ENCODE measurements at places on chromosomes 3 and 15.

DNA sequence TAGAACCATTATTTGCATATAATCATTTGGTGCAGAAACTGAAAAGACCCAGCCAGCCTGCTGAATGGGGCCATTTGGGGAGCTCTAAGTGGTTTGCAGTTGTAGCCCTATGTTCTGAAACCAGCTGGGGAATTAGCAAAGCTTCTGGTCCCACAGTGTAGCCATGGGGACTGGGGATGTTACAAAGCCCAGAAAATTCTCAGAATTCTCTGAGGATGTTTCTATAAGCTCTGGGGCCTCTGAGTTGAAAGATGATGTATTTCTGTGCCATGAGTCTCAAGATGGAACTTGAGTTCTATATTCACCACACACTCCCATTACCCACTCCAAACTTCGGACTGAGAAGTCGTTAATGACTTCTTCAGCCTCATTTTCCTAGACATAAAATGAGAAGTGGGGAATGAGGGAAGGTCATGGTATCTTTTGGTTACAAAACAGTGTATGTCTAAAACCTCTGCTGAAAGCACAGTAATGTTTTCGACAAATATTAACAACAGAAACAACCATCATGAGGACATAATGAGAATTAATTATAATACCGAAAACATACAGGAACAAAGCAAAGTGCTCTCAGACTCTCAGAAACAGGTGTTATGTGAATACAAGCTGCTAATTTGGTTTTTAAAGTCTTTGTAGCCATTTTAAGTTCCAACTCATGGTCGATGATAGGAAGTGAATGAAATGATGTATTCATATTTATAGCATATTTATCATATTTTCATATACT, 89.4 kb downstream of the RFTN1 start:
- H3K27ac ChIP-seq = no peak overlapping the region
- no peak for DNase-seq
- H3K4me3 ChIP-seq = no peak overlapping the region

DNA sequence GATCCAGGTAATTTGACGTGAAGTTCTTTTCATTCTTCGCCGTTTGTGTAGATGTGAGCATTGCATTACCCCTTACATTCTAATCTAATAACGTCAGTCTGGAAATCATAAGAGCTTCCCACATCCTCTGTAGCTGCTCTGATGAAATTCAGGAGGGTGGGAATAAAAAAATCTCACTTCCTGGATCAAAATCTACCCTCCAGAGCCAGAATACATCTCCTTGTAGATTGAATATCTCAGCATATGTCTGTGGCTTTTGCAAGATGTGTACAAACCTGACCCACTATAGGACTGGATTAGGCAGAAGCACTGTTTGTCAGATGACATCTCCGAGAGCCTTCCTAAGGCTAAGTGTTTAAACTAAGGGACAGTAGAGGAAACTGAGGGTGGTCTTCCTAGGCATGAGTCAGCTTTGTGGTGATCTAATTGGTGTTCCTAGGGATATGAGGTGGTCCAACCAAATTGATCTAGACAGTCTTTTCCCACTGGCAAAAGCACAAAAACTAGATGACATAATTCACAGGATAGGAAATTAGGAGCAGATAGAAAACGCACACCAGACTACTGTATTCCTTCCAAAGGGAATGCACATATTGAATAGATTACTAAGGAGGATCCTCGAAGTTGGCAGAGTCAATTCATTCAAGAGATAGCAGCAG, 216.3 kb upstream of the LRTM1 start:
- H3K4me1 ChIP-seq = no peaks in the 10 kb centered on the region
- H3K4me3 ChIP-seq = no peak overlapping the region
- no peak overlapping the region for H3K27ac ChIP-seq
- H3K27me3 ChIP-seq = no peaks in the 10 kb centered on the region

- no peaks in the 10 kb centered on the region for H3K36me3 ChIP-seq
- H3K4me3 ChIP-seq = no peak overlapping the region
- H3K27ac ChIP-seq = no peak overlapping the region
- H3K27me3 ChIP-seq = peaks cover 9% of the 10 kb centered on the region
- H3K4me1 ChIP-seq = peaks cover 4% of the 10 kb centered on the region
- DNase-seq = no peak
Measured at GRCh38 chr15:78615151-78615589, 5.6 kb downstream of the CHRNA3 start.

DNA sequence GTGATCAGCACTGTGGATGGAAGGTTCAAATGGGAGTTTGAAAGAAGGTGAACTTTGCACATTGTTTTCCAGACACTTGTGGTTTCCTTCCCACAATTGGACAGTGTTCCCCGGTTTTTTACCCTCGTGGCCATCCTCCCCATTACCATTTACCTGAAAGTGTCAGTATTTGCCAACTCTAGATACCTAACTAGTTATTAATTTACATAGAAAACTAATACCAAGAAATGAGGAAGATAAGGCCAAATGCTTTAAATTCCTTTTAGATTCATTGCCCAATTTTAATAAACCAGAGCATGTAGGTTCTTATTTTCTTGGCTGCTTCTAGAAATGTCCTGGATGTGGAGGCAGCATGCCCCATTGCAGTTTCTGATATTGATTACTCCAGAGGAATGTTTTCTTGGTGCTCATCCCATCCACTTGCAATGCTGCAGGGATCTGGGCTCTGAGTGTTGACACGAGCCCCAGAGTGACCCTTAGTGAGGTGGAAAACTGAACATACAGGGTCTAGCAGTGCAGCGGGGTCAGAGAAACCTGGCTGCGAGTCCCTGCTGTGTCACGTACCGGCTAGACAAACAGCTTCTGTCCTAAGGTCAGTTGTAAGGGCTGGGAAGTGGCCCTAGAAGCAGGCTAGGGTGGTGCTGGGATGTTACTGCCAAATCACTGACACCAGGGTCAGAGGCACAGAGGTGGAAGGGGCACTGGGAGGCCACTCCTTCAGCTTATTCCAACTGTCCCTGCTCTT, 23.5 kb downstream of the LSM3 start:
- no peak for DNase-seq
- no peak overlapping the region for H3K4me3 ChIP-seq
- H3K27me3 ChIP-seq = no peaks in the 10 kb centered on the region
- no peak overlapping the region for H3K27ac ChIP-seq

- H3K27ac ChIP-seq = no peak overlapping the region
- H3K4me3 ChIP-seq = no peak overlapping the region
- H3K36me3 ChIP-seq = peaks cover 9% of the 10 kb centered on the region
- no peaks in the 10 kb centered on the region for H3K27me3 ChIP-seq
- DNase-seq = no peak
Measured at GRCh38 chr15:94467034-94467433, 235.7 kb downstream of the MCTP2 start.

DNA sequence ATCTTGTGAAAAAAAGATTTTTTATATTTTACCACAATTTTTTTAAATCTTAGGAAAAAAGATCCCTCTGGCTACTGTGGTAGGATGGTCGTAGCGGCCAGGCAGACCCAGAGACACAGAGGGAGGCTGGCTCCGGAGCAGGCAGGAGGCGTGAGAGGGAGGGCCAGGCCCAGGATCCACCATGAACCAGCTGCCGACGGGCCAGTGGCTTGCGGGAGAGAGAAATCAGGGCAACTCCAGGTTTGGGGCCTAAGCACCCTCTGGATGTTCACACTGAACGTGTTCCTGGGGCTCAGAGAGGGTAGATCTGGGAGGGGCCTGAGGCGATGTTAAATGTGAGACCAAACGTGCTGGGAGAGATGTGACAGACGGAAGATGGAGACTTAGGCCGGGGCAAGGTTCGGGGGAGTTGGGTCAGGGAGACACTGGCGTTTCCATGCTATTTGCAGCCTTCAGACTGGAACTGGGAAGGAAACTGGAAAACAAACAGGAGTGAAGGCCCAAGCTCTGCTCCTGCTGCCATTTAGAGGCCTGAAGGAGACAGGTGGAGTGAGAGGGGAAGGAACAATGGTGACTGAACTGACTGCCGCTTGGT, 1.6 kb upstream of the VILL start:
- H3K27me3 ChIP-seq = no peaks in the 10 kb centered on the region
- H3K4me1 ChIP-seq = peaks cover 5% of the 10 kb centered on the region
- no peaks in the 10 kb centered on the region for H3K36me3 ChIP-seq
- DNase-seq = no peak
- H3K4me3 ChIP-seq = no peak overlapping the region

GRCh38 chr3:115698851-115699591, 75.7 kb downstream of the GAP43 start:
- H3K4me3 ChIP-seq = no peak overlapping the region
- no peaks in the 10 kb centered on the region for H3K4me1 ChIP-seq
- peak; percentile 21 for DNase-seq
- no peaks in the 10 kb centered on the region for H3K36me3 ChIP-seq
- no peaks in the 10 kb centered on the region for H3K27me3 ChIP-seq

DNA sequence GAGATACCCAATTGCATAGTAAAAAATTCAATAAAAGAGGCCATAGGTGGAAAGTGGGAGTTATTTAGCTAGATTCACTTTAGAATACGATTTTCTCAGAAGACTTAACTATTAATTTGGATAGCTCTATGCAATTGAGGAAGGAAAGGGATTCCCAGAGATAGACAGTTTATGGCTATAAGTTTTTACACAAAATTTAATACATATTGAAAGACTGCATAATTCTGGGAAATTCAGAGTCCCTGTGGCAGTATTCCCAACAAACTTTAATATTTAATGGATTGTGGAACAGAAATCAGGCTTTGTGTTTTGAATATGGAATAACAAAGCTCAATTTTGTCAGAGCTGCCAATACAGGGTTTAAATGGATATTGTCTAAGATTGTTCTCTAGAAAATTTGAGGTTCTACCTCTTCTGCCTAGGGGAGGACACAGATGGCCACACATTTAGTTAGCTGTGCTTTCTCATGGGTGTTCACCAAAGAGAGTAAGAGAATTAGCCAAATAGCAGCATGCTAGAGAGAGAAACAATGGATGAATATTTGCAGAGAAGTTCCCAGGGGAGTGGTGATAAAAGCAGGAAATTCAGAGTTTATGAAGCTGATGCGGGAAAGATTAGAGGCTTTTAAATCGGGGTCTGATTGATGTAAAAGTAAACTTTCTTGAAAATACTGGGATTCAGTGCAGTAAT, 8.5 kb downstream of the ISL2 start:
- H3K4me3 ChIP-seq = no peak overlapping the region
- no peak for DNase-seq
- peaks cover 76% of the 10 kb centered on the region for H3K27me3 ChIP-seq
- peaks cover 56% of the 10 kb centered on the region for H3K4me1 ChIP-seq

GRCh38 chr15:79017953-79018352, 72.6 kb downstream of the RASGRF1 start:
- DNase-seq = peak; percentile 26
- peaks cover 27% of the 10 kb centered on the region for H3K4me1 ChIP-seq
- no peak overlapping the region for H3K27ac ChIP-seq
- no peaks in the 10 kb centered on the region for H3K36me3 ChIP-seq
- no peaks in the 10 kb centered on the region for H3K27me3 ChIP-seq

- H3K4me3 ChIP-seq = no peak overlapping the region
- no peak overlapping the region for H3K27ac ChIP-seq
- no peaks in the 10 kb centered on the region for H3K36me3 ChIP-seq
- no peak for DNase-seq
- H3K4me1 ChIP-seq = no peaks in the 10 kb centered on the region
- H3K27me3 ChIP-seq = no peaks in the 10 kb centered on the region
Measured at GRCh38 chr15:93656041-93656440, 567.0 kb upstream of the RGMA start.

DNA sequence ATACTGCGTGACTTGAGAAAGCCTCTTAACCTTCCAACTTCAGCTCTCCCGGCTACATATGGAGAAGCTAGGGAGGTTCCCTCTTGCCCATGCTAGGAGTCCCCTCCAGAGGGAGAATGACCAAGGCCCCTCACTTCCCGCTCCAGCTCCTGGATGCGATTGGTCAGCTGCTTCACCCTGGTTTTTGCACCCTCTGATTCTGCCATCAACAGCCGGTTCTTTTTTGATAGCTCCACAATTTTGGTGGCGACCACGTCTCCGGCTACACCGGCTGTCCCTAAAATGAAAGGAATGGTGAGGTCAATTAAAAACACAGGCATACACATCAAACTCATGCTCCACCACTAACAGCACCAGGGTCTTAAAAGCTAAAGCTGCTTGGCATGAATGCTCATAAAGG, 20.6 kb downstream of the CCDC13 start:
- no peaks in the 10 kb centered on the region for H3K4me1 ChIP-seq
- no peak for DNase-seq
- H3K4me3 ChIP-seq = no peak overlapping the region
